SK-MEL-5 (cell line): ENCODE measurements at places on chromosomes 4 and X. TPM values are rescaled to one million over a fixed set of nuclear protein-coding genes. Genes with fewer than 3 reads are reported as not detected.

Gene NWD2
- total RNA-seq = not detected in 2 replicates

Gene ZBTB33
- 47.9 and 49.1 TPM in 2 replicates for total RNA-seq

Gene GASK1B
- total RNA-seq = 11.7 and 12.8 TPM in 2 replicates

Gene PRSS12
- total RNA-seq = 8.1 and 10.3 TPM in 2 replicates

Gene XG
- not detected in 2 replicates for total RNA-seq

Gene VEGFC
- 6.4 and 7.1 TPM in 2 replicates for total RNA-seq

Gene THAP6
- total RNA-seq = 18.6 and 19.8 TPM in 2 replicates

Gene GABRG1
- 0.03 TPM in 1 of 2 replicates, not detected in the other for total RNA-seq

Gene PPAT
- 29.1 and 30.6 TPM in 2 replicates for total RNA-seq

DNA sequence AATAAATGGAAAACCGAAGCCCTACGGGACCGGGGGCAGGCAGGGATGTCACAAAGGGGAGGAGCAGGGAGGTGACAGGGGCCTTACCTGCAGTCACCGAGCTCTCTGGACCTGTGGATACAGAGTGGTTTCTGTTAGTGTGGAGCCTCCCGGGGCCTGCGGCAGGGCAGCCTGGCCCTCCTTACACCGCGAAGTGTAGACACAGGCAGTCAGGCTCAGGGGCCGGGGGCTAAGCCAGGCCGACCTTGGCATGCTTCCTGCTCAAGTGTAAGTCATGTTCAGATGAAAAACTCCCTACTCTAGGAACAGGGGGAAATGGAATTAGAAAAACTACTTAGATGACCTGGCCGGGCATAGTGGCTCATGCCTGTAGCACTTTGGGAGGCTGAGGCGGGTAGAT is 4.3 kb downstream of the FAM3A start:
- DNase-seq = no peak

DNA sequence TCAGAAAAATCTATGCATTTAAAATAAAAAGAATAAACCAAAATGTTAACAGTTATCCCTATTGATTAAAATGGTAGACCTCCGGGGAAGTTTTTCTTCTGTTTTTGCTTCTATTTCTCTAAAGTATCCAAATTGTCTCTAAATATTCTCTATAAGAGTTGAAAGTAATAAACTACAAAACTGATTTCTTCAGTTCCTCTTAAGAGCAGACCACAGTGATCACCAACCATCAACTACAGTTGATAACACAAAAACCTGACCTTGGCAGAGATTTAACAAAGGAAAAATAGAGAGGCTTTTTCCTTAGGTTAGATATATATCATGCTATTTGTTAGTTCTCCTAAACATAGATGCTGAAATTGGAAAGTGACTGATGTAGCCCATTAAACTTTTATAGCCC is 27.3 kb downstream of the DDX60 start:
- DNase-seq = no peak

GRCh38 chr4:37365888-37366287 is 121.3 kb downstream of the NWD2 start:
- DNase-seq = no peak

DNA sequence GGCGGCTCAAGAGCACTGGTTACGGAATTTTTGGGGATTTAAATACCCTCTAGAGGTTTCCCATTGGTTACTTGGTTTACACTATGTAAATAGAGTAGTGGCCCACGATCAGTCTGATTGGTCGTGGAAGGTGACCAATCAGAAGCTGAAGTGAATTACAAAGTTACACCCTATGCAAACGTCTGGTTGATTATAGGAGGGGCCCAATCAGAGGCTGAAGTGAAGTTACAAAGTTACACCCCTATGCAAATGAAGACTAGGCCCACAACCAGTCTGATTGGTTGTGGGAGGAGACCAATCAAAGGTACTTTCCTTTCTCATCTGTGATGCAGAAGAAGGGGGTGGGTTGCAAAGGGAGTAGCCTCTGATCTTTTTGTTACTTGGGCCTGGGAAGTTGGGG is 45.1 kb upstream of the HSD17B10 start:
- DNase-seq = peak; percentile 38

GRCh38 chrX:48573690-48574269 is 504 bp upstream of the RBM3 start:
- DNase-seq = peak; percentile 77

DNA sequence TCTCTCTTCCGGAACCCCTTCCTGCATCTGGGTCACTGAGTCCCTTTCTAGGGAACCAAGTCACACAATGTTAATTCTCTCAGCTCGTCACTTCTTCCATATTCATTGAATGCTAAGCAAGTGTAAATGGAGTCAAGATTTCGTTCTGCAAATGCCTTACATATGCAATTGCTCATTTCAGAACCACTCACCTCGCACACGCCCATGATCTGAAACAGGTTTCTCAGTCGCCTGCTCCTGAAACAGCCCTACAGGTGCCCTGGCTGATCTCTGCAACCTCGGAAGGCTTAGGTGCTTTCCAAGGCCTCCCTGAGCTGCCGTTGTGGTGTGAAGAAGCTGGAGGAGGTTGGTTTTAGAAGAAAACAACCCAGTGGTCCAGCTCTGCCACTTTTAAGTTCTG is 100.8 kb upstream of the MSX1 start:
- DNase-seq = no peak

DNA sequence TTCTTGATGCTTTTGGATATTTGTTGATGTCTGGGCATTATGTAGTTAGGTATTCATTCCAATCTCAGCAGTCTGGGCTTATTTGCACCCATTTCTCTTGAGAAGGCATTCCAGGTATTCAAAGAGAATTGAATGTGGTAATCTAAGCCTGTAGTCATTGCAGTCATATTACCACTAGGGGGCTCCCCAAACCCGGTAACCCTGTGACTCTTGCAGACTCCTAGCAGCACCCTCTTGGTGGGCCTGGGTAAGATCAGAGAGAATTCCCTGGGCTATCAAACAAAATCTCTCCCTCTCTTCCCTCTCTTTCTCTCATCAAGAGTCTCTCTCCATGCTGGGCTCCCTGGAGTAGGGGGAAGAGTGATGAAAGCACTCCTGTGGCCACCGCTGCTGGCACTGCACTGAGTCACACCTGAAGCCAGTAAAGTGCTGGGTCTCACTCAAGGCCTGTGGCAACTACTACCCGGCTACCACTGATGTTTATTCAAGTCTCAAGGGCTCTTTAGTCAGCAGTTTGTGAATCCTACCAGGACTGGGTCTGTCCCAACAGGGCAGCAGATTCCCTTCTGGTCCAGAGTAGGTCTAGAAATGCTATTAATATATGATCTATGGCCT is 187.7 kb upstream of the NUDT10 start:
- DNase-seq = peak; percentile 59

DNA sequence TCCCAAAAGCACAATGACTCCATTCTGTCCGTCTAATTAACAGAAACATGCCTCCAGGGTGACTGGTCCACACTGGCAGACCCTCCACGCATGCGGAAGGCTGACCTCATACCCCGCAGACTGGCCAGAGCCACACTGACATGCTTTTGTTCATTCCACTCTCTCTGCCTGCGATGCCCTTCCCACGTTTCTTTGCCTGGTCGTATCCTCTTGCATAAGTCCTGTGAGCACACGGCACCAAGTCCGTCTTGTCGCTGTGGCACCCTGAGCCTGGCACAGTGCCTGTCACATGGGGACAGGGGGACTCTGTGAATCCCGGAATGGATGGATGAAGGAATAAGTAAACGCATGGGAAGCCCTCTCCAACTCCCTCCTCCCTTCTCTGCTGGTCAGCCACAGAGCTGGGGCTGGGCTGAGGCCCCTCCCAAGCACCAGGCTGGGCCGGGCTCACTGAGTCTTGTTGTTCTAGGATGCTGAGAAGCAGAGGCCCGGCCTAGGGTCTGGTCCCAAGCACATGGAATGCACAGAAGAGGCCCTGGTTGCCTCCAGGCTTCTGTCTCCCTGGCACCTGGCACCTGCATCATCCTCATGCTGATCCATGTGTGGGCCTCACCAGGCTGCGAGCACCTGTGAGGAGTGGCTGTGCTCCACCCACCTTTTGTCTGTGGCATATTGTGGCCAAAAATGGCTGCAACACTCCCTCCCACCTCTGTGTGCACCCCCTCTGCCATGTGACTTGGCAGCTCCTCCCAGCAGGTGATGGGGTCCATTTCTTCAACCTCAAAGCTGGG is 38.9 kb upstream of the C4orf50 start:
- no peak for DNase-seq

DNA sequence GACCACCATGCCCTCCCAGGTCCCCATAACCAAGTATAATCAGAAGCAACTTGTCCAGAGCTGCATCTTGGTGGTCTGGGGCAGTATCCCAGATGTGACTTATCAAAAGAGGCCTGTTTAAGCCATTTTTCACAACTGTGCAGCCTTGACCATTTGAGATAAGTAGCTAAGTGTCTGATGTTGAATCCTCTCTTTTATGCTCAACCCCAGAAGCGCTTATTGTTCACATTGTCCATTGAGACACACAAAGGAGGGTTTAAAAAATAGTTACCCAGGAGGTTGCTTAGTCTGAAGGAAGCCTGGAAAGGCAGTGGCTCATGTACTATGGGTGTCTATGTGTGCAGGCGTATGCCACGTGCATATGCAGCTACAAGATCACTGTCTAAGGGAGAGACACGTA is 27.0 kb downstream of the ENPP6 start:
- peak; percentile 15 for DNase-seq

- no peak for DNase-seq
Measured at GRCh38 chr4:89855236-89855635, 18.3 kb upstream of the SNCA start.

DNA sequence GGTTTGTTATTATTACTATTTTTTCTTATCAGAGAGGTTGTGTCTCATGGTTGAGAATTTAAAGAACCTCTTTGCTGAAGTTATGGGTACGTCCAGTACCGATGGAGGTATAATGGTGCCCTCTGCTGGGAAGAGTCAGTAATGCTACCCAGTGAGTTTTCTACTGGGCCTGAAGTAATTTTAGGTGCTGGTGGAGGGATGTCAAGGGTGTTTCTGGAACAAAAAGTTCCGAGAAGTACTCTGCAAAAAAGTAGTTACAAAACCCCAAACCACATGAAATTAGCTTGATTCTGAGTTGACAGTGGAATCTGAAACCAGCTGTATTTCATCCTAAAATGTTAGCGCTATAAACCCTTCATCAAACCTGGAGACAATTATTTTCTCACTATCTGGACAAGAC is 102.5 kb upstream of the MID1 start:
- DNase-seq = peak; percentile 57

- no peak for DNase-seq
Measured at GRCh38 chr4:119032921-119033685, 102.5 kb upstream of the MYOZ2 start.

- DNase-seq = no peak
Measured at GRCh38 chr4:92235731-92236130, 68.0 kb upstream of the GRID2 start.

GRCh38 chrX:139766545-139766983 is 58.6 kb upstream of the MCF2 start:
- no peak for DNase-seq

DNA sequence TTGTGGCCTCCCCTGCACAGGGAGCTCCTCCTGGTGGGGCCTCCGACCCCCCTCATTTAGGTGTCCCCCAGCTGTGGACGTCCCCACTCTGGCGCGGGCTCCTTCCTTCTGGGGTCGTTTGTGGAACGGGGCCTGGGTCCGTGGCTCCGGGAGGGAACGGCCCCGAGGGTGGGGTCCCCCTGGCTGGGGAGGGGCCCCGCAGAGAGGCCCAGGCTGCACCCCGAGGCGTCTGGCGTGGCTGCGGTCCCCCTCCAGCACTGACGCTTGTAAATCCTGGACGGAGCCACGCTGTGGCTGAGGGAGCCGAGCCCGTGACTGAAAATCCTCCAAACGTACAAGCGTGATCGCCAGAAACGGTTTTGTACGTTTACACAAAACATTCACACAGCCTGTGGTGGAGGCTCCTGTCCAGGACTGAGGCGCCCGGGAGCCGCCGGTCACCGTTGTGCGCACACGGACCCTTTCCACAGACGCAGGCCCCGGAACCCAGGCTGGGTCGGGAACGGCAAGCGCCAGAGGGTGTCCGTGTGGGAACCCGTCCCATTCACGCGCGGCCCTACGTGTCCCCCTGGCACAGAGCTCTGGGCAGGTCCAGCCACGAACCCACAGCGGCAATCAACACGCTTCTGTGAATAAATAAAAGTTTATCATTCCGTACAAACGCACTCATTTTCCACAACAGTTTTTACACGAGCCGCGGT is 15.2 kb upstream of the GTPBP6 start:
- no peak for DNase-seq

DNA sequence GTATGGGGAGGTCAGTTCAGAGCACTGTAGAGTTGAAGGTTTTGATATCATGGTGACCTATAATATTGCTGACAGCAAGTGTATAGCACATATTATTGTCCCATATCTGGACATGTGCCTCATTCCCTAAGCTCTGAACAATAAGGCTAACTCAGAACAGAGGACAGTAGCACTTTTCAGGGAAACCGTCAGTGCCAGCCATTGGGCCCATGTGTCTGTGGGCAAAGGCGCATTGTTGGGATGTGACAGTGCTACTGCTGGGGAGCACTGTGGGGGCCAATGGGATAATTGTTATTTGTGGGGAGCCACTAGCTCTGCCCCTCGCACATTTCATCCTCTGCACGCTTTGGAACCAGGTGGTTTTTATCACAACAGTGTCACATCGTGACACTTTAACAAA is 136.2 kb downstream of the ELOVL6 start:
- DNase-seq = no peak

DNA sequence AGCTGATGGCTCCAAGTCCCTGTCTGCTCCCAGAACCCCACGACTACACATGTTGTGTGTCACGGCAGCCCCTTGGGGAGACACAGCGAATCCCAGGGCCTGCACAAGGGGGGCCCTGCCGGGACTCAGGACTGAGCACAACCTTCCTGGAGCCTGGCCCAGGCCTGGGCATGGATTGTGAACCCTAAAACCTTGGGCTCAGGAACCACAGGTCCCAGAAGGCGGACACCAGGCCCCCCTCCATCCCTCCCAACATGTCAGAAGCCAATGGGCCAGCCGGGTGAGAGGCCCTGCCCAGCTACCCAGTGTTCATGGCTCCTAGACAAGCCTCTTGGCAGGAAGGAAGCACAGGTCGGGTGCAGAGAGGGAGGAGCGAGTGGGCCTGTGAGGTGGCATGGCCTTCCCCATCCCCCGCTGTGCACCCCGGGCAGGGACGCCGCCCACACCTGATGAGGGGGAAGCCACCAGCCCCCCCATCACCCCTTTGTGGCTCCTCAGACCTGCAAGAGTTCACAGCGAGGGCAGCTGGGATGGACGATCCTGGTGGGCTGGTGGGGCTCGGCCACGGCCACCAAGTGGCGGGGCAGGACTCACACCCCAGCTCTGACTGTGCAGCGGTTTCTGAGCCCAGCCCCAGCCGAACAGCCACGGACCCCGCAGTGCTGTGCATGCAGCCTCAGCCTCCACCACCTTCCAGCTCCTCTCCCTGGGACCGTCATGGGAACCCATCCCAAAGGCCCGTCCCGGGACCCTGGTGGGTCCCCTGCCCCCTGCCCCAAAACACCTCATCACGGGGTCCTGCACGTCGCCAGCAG is 3.7 kb downstream of the PDE6B start:
- no peak for DNase-seq

DNA sequence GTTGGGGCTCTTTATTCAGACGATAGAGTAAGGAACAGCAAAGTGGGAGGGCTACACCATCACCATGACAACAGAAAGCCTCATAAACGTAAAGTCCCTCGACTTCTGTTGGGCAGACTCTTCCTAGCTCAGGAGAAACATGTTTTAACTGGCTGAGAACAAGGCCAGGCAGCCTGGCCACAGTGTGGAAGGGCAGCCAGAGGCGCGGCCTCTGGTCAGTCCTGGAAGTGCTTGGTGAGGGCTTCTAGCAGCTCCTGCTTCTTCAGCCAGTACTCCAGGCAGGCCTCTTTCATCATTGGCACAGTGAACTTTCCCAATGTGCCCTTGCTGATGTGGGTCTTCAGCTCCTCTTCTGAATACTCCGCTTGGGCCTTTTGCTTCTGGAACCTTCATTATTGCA is 690.9 kb downstream of the PCDH19 start:
- DNase-seq = peak; percentile 0
